ENCODE measurements at places on chromosomes 11 and 22. TPM values are rescaled to one million over a fixed set of nuclear protein-coding genes. Genes with fewer than 3 reads are reported as not detected.

The TTC12 gene
- total RNA-seq = 58.2 TPM

The NRXN2 gene
- total RNA-seq = not detected

The MRGPRE gene
- not detected for total RNA-seq

The UBQLN3 gene
- total RNA-seq = not detected

The TMEM132A gene
- total RNA-seq = not detected

The RIC3 gene
- 34.4 TPM for total RNA-seq
